ENCODE measurements at places on chromosomes 6 and 20.

GRCh38 chr6:147787417-147787816, 278.9 kb downstream of the SAMD5 start:
- no peak for DNase-seq

DNA sequence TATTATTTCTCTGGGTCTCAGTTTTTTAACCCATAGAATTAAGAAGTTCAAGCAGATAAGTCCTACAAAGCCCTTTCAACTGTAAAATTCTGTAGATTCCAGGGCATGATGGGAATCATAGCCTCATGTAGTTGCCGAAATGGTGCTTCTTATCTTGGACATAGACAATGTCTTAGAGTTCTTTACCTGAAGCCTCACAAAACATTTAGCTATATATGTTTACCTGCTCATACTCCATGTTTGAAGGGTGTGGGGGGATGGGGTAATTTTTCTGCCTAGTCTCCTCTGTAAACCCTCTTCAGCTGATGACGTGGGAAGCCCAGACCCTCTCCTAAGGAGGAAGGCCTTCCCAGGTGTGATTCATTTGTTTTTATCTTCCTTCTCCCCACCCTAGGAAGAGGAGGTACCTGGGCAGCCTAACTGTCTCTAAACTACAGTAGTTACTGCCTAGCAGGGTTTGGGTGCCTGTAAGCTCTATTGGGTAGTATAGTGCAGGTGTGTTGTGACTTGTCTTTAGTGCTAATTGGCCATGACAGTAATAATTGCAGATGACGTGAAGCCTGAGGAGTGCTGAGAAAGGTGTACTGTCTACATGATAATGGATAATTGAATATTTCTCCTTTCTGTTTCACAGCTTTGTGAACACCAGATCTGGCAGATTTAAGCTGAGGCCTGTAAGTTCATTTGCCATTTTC, 230.8 kb downstream of the TFAP2B start:
- no peak for DNase-seq

- DNase-seq, result no peak
These were observed 1.6 kb downstream of the SCAND1 start for GRCh38 chr20:35952480-35953386.

- DNase-seq, result no peak
These were observed 103.7 kb upstream of the RNF217 start for GRCh38 chr6:124858564-124858963.

- DNase-seq, result no peak
These were observed 106.7 kb upstream of the INSM1 start for GRCh38 chr20:20261159-20261558.

DNA sequence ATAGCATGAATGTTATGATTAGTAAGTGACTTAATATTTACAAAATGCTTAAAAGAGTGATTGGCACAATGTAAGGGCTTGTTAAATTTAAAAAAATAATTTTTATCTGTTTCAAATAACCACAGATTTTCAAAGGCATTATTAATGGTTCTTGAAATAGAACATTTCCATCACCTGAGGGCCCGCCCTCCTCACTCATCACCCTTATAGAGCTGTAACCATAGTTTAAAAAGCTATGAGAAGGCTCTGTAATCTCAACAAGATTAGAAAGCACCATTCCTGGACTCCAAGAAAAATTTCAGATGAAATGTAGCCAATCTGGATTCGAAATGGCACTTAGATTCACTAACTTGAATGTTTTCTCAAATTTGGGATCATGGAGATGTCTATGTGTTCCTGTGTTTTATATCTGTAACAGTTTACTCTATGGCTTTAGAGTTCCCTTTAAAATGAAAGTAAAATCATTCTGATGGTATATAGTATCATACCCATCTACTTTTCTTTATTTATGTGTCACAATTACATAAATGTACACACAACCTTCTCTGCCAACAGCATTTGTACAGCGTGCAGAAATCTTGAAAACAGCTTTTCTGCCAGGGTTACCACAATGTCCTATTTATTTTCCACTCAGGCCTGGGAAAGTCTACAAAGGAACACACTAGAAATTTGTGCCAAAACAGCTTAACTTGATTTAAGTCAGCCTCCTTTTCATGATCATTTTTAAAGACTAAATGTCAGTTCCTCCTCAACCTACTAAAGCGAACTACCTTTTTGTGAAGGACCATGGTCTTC, 207.7 kb downstream of the TBX18 start:
- DNase-seq, result no peak

- no peak for DNase-seq
These were observed 55.7 kb downstream of the SYTL3 start for GRCh38 chr6:158705386-158706126.

GRCh38 chr20:47785854-47786764, 828 bp upstream of the SULF2 start:
- no peak for DNase-seq

- DNase-seq, result no peak
These were observed 86.8 kb upstream of the SNAP25 start for GRCh38 chr20:10131732-10132345.

GRCh38 chr6:34969662-34970265, 80.7 kb downstream of the ANKS1A start:
- no peak for DNase-seq

DNA sequence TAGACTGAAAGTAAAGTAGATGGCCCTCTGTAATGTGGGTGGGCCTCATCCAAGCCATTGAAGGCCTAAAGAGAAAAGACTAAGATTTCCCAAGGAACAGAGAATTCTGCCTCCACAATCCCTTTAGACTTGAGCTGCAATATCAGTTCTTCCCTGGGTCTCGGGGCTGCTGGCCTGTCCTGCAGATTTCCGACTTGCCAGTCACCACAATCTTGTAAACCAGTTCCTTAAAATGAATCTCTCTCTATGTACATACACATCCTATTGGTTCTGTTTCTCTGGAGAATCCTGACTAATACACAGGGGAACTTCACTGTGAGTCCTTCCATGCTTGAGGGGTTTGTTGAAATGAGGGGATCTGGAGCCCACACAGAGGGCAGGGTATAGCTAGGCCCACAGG, 12.9 kb downstream of the CCDC170 start:
- DNase-seq, result no peak

Measured in stimulated activated CD4-positive, alpha-beta T cell treated with anti-CD3 and anti-CD28 coated beads, Interleukin-1b, Interleukin-23, amount 100 ng/mL, for 24 hours (primary cell).